ENCODE measurements at places on chromosomes 2 and 18. TPM values are rescaled to one million over a fixed set of nuclear protein-coding genes. Genes with fewer than 3 reads are reported as not detected.

Gene GKN1
- not detected for total RNA-seq

Gene FSIP2
- 0.83 TPM for total RNA-seq

Gene IL1B
- total RNA-seq, result not detected

Gene HOXD12
- total RNA-seq, result not detected

Gene CRYGD
- not detected for total RNA-seq

- DNase-seq, result peak; percentile 50
These were observed 109.8 kb downstream of the TACR1 start for GRCh38 chr2:75089471-75089870.

GRCh38 chr18:6004683-6005082, 109.4 kb upstream of the TMEM200C start:
- no peak for DNase-seq

GRCh38 chr2:38097988-38098385, 22.0 kb upstream of the CYP1B1 start:
- no peak for DNase-seq

DNA sequence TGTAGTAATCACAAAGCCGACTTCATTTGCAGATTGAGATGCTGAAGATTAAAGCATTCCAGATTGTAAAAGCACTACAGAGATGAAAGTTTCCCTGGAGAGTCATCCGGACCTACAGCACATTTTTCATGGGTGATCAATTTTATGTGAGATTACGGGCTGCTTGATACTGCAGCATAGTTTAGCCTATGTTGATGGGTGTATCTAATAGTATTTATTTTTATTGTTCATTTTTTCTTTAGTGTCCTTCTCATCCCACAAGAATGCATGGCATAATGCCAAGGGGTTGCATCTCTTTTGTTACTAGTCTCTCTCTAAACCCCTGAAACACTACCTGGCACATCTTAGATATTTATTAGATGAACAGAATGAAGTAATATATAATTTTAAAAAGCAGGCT, 240.4 kb downstream of the MBD2 start:
- no peak for DNase-seq

DNA sequence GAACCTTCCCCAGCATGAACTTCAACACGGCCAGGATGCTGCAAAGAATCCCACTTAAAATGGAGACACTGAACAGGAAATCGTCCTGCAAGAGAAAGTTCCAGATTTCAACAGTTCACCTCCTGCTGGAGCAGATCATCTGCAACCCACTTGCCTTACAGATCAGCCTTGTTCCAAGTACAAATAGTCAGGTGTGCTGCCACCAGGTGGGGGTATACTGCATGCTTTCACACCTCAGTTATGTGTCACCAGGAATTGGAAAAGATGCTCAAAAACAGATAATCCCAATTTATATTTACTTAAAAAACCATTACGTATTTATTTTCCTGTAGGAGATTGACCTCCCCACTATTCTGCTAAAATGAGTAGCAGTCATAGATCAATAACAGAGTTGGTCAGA, 212.3 kb downstream of the MGAT5 start:
- DNase-seq, result no peak

GRCh38 chr2:83196225-83196624, 1262.9 kb downstream of the SUCLG1 start:
- no peak for DNase-seq

GRCh38 chr2:165793161-165793778, 777 bp downstream of the GALNT3 start:
- DNase-seq, result no peak

DNA sequence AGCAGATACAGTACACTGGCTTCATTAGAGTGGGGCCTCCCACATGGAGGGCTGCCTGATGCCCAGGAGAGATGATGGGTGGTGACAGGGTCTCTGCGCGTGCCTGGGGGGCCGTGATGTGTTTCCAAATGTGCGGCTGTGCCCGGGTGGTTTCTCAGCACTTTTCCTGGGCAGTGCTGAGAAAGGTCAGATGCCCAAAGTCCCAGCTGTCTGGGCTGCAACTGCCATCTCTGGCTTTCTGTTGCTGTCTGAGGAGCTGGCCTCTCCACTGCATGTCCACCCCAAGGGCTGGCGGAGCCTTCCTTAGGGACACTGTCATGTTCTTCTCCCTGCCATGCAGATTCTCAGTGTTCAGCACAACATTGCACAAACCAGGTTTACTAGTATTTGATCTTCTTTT, 62.7 kb upstream of the NFATC1 start:
- no peak for DNase-seq

GRCh38 chr2:233833345-233833744, 21.0 kb downstream of the HJURP start:
- no peak for DNase-seq

- no peak for DNase-seq
These were observed 324.6 kb upstream of the NRP2 start for GRCh38 chr2:205357732-205358131.

GRCh38 chr2:51490576-51491234, 458.8 kb upstream of the NRXN1 start:
- DNase-seq, result no peak

GRCh38 chr18:48943736-48944527, 6.8 kb downstream of the SMAD7 start:
- DNase-seq, result no peak

DNA sequence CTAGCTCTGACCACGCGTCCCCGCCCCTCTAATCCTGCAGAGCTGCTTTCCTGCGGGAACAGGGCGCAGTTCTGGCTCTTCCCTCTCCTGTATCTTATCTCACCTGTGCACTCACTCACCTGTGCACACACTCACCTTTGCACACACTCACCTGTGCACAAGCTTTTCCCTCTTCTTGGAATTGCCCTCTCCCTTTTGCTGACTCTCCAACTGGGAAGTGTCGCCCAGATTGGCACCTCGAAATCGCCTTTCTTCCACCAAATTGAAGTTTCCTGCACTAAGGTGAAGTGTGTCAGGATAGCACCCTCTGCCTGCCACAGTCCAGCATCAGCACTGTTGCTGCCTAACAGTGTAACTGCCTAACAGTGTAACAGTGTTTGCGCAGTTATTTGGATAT, 566 bp upstream of the CMPK2 start:
- no peak for DNase-seq

- DNase-seq, result no peak
These were observed 170.4 kb downstream of the PTPRM start for GRCh38 chr18:7737550-7737949.
